ENCODE measurements at places on chromosomes 2 and 18.

GRCh38 chr2:144998435-144998834, 478.5 kb upstream of the ZEB2 start:
- no peak for DNase-seq

DNA sequence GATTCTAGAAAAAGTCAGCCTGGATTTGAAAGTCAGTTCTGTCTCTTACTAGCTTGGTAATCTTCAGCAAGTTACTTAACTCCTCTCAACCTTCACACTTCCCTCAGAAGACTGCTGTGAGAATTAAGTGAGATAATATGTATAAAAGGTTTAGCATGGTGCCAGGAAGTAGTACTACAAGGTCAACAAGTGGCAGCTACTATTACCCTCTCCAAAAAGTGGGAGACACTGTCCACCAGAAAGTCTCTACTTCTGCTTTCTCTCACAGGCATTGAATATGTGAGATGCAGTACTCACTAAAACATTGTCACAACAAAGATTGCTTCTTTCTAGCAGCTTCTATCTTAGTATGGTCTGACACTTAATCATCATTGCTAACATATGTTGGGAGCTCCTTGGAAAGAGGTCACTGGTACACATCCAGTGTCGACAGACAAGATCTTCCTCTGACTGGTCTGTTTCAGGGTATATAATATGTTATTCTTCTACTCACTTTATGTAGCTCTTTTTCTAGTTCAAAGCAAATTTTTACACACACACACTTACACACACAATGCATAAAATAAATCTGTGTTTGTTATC, 47.9 kb downstream of the DOCK10 start:
- no peak for DNase-seq

- no peak for DNase-seq
Measured at GRCh38 chr2:85410584-85411404, 628 bp upstream of the CAPG start.

GRCh38 chr2:203623096-203623495, 83.3 kb upstream of the CD28 start:
- peak; percentile 74 for DNase-seq

DNA sequence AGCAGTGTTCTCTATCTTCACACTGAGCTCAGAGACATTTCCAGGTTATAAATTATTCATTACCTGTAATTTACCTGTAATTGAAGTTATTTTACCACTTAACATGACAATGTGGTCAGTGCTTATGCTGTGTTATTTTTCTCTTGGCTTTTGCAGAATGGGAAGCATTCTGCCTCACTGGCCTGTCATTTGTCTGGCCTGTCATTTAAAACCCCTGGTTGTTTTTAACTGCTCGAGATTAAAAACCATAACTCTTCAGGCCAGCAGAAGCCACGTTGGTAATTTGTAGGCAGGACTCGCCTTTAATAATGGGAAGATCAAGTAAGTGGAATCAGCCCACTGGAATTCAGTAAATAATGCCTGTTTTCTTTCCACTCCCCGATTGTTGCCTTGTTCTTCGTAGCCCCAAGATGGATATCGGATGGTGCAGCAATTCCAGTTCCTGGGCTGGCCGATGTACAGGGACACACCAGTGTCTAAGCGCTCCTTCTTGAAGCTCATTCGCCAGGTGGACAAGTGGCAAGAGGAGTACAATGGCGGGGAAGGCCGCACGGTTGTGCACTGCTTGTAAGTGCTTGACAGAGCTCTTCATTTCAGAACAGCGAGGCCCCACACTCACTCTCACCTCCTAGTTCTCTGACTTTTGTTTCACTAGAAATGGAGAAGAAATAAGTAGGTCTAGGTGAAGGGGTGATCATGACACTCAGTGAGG, 222.4 kb upstream of the RAB12 start:
- no peak for DNase-seq

DNA sequence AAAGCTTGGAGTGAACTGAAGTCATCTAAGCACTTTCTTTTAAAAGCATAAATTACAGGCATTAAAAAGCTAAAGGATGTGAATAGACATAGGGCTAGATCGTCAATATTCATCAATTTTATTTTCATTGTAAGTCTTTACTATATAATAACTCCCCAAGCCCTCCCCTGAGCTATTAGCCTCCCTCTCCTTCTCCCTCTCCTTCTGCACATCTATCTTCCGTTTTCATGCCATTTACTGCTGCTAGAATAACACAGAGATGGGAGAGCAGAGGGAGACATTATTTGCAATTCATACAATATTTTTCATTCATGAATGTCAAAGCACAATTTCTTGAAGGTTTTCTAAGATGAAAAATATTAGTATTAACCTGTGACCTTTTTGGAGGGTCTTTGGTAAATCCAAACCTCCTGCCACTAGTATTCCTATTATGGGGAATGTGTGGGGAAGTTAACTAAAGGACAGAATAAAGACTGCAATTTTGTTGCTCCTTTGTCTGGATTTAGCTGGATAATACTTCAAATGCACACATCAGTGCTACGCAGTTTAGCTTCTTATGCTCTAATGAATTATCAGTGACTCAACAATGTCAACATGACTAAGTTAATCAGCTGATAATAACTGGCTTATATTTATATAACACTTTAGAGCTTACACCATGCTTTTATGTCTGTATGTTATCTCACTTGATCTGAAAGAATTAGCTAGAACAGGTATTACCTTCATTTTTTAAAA, 28.2 kb upstream of the MFF start:
- DNase-seq: no peak

- DNase-seq: peak; percentile 78
Measured at GRCh38 chr2:85886590-85886989, 2.2 kb downstream of the ST3GAL5 start.

- no peak for DNase-seq
Measured at GRCh38 chr2:86044045-86044444, 61.6 kb downstream of the POLR1A start.

DNA sequence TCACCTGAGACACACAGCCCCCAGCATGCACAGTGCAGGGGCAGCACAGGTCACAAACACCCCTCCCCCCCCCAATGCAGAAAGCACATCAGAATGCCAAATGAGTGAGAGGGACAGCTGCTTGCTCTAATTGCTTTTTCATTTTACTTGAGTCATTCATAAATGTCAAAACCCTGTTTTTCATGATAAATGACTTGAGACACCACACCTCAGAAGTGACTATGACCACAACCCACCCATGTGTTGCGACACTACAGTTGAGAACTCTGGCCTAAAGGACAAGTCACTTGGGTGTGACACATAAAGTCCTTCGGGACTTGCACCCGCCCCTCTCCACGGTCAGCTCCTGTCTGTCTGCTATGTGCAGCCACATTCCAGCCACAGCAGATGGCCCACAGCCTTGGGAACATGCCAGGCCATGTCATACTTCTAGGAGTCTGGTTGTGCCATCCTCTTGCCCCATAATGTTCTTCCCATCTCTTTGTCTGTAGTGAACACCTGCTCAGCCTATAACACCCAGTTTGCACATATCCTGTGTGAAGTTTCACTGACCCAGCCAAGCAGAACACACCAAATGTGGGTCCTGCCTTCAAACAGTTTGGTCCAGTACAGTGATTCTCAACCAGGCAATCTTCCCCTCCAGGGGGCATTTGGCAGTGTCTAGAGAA, 30.2 kb upstream of the RIOK3 start:
- DNase-seq: peak; percentile 33

DNA sequence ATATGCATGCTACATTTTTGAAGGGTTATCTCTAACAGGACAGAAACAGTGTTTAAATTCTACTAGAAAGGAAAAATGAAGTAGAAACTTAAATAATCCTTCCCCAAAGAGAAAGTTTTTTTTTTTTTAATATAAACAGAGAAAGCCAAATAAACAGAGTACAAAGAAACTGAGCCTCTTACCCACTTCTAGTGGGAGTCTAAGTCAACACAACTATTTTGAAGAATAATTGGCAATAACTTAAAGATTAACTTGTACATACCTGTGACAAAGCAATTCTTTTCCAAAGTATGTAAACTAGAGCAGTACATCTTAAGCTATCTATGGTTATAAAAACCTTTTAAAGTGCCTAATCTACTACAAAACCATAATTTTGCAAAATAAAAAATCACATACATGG, 224.7 kb downstream of the KCNH7 start:
- no peak for DNase-seq

- DNase-seq: no peak
Measured at GRCh38 chr18:61639886-61640285, 252.9 kb downstream of the RNF152 start.

GRCh38 chr2:226791056-226791486, 8.5 kb downstream of the IRS1 start:
- DNase-seq: no peak

GRCh38 chr2:233972941-233973575, 55.9 kb downstream of the TRPM8 start:
- DNase-seq: no peak

GRCh38 chr2:191539068-191539467, 138.9 kb upstream of the NABP1 start:
- DNase-seq: no peak

DNA sequence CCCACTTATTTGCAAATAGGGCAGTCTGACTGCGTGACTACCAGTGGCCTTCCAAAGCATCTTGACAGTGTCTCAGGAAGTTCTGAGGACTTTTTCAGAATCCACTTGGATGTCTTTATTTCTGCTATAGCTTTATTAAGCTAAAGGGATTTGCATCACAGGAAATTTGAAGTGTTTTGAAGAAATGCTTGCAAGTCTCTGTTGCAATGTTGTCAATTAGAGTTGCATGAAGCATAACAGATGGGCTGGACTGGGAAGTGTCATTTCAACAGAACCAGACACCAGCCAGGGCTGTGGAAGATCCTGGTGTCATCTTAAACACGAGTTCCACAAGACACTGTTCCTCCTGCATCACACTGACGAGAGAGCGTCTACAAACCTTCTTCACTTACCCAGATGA, 224.5 kb downstream of the EN1 start:
- no peak for DNase-seq

DNA sequence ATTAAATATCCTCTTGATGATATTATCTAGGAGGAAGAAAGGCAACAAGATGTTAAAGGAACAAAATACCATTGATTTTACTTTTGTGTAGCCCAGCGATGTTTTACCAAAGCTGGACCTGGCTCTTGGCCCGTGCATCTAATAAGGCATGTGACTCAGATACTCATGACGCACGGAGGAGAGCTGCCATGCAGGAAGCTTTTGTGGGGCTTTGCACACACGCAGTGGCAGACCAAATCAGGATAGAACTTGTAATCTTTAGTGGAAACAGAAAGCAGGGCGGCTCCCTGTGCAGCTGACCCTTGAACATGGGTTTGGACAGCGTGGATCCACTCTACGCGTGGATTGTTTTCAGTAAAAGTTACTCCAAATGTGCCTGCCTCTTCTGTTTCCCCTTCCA, 190.0 kb downstream of the NAPG start:
- no peak for DNase-seq

- DNase-seq: no peak
Measured at GRCh38 chr2:10895231-10895630, 16.5 kb upstream of the KCNF1 start.

DNA sequence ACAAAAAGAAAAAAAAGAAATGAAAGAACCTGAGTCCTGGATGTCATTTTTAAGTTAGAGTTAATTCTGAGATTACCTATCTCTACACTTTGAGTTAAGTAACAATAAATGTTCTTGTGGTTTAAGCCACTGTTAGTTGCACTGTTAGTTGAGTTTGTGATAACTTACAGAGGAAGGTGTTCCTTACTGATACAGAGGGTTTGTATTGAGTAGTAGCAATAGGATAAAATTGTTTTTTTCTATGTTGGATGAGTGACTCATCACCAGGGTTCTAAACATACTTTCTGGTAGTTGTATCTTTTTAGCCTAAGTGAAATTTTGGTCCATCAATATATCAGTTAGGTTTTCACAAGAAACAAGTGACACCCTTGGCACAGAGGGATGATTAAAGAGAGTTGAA, 4.0 kb upstream of the LCLAT1 start:
- DNase-seq: no peak

DNA sequence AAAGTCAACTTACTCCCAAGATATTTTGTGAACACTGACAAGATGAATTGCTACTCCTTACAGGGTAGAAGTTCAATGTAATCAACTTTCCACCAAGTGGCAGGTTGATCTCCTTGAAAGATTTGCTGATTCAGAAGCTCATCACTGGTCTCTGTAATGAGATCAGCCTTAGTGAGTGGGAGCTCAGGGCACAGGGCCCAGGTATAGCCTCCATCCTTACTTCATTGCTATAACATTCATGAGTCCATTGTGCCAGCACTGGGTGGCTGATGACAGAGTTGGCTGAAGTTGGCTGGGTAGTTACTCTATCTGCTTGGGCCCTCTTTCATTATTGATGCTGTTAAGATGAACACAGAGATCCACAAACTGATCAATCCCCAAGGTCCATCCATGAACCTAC, 379.0 kb downstream of the IRS1 start:
- DNase-seq: no peak

- DNase-seq: peak; percentile 10
Measured at GRCh38 chr2:111534910-111535352, 349.1 kb downstream of the ANAPC1 start.

DNA sequence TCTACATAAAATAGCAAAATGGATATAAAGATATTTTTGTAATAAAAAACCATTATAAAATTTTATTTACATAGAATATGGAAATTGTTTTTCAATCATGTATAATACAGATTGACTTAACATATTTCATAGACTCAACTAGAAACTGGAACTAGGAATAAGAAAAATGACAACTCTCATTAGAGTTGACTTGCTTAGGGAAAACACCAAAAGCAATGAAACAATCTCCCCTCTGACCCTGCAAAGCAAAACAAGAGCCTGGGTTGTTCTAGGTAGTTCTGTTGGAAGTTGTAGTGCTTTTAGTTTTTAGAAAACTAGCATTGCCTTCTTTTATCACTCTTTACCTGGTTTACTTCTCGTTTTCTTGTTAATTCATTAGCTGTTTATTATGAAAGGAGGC, 32.2 kb upstream of the MTIF2 start:
- DNase-seq: no peak

DNA sequence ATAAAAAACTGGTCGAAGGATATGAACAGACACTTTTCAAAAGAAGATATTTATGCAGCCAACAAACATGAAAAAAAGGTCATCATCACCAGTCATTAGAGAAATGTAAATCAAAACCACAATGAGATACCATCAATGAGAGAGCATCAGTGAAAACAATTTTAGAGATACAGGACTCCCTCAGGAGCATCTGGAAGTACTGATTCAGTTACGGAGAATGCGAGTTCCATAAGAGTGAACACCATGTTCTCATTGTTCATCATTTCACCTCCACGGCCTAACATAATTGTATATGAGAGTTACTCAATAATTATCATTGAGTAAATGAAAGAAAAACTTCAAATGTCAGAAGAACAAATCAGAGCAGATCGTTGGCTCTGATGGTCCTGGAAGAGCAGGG, 140.9 kb upstream of the TANK start:
- no peak for DNase-seq

GRCh38 chr2:156430236-156430979, 5.8 kb upstream of the GPD2 start:
- DNase-seq: no peak

DNA sequence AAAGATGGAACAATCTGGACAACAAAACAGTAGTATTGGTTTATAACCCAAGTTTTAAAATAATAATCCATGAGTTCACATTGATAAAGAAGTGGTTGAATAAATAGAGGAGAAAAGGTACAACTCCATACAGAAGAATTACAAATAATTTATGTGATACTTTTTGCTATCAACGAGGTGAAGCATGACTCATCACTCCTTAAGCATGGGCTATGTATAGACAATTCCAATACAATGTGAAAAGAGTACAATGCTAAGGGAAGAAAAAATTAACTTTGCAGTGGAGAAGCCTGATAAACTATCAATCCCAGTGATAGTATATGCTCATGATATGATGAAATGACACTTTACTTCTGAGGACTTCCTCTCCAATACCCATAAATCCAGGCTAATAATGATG, 312.9 kb downstream of the GULP1 start:
- DNase-seq: no peak

GRCh38 chr18:58288921-58289797, 245.1 kb downstream of the NEDD4L start:
- no peak for DNase-seq
